Fibroblast of skin of left biceps (primary cell): ENCODE measurements at places on chromosomes 12 and 14.

GRCh38 chr12:6391013-6391412, 7.1 kb downstream of the LTBR start:
- no peak for DNase-seq

DNA sequence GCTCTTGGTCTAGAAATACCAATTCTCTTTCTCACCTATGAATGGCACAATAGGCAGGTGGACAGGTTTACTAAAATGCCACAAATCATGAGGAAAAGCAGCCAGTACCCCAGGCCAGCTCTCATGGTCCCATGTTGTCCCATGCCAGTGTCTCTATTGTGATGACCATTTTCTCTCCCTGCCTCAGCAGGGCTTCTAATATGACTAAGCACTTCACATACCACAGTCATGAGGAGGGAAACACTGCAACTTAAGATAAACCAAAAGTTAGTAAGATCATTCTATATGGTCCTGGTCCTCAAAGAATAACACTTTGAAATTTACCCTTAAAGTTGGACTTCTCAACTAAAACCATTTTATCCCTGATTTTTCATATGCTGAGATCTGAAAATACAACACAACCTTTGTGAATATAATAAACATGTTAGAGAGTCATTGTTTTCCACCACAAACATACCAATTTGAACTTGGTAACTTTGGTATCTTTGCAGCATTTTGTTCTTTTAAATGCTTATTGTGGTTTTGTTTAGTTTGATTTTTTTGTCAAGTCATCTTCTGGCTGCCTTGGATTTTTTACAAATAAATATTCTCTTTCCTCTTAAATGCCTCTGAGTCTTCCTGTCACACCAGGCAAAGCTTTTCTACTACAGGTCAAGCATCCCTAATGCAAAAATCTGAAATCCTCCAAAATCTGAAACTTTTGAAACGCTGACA, 3.6 kb downstream of the TTC5 start:
- DNase-seq, result no peak

DNA sequence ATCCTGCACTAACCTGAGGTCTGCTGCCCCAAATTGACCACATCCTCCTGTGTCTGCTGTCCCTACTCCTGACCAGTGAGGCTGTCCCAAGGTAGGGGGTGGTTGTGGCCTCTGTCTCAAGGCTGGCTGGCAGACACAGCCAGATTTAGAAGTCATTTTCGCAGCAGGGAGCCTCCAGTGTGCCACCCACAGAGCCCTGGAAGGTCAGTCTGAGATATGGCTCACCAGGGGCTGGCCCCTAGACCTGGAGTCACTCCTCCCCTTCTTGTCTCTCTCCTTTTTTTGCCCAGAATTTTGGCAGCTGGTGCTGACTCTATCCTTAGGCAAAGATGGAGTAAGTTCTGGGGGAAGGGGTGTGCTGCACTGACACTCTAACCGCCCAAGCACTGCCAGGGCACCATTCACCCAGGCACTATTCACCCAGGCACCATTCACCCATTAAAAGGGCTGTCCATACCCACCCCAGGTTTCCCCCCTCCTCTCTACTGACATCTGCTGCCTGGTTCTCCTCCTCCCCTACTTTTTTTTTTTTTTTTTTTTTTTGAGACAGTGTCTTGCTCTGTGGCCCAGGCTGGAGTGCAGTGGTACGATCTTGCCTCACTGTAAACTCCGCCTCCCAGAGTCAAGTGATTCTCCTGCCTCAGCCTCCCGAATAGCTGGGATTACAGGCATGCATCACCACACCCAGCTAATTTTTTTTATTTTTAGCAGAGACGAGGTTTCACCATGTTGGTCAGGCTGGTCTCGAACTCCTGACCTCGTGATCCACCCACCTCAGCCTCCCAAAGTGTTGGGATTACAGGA, 7.7 kb downstream of the DDN start:
- no peak for DNase-seq

GRCh38 chr14:24701062-24701461, 67.1 kb upstream of the GZMB start:
- no peak for DNase-seq

GRCh38 chr14:95221531-95221930, 64.2 kb upstream of the DICER1 start:
- no peak for DNase-seq

DNA sequence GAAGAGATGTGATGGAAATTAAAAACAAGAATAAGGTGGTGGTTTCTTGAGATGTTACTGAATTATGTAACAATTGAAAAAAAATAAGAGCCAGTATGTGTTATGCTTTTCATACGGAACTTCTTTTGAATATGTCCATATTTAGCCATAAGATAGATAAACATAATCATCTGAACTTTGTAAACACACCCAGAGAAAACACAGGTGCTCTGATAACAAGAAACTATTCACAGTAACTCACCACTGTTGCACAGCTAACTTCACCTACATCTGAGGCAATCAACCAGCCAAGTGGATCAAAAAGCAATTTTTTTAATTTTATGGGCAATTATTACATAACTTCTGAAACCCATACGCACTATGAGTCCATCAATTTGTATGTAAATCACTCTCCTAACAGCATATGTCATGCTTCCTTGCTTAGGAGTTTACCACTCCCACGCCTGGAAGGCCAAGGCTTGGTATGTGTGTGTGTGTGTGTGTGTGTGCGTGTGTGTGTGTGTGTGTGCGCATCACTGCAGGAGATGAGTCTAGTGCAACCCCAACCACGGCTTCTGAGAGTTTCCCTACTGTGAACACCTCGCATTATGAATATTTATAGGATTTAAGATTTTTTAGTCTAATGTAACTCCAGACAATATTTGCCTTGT, 443.4 kb downstream of the BCAT1 start:
- no peak for DNase-seq

DNA sequence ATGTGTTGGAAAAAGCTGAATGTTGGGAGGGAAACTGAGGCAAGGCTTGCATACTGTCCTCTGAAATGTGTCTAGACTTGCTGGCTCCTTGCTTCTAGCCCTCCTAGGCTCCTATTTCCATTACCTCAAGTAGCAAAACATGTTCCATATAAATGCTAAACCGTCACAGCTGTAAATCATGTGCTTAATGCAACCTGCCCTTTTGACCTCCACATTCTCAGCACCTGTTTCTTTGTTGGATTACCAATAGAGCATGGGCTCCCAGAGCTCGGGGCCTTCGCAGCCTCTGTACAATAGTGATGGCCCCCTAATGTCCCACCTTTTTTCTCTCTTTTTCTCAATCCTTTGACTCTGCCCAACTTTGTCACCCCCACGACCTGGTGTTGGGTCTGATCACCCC, 23.3 kb downstream of the RERGL start:
- no peak for DNase-seq

DNA sequence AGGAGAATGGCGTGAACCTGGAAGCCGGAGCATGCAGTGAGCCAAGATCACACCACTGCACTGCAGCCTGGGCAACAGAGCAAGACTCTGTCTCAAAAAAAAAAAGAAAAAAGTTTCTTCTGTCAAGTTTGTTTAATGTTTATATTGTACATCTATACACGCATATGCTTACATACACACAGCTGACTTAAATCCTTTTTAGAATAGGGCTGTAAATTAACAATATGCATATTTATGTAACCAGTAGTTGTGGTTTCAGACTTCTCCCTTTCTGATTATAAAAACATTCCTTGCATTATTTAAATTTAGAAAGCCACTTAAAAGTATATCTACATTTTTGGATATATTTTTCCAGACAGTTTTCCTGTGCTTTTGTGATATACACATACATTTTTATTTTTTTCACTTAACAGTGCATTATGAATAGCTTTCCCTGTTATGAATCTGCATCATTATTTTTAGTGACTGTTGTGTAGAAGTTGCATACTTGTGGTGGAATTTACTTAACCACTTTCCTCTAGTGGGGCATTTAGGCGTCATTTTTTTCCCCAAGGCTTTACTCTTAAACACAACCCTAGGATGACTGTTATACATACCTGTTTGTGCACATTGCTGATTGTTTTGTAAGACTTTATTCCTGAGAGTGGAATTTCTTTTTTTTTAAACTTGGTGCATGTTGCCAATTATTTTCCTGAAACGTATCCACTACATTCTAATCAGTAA, 29.4 kb downstream of the POLR3B start:
- DNase-seq, result peak; percentile 61

- peak; percentile 12 for DNase-seq
Measured at GRCh38 chr12:3252450-3252891, 175.3 kb downstream of the TSPAN9 start.

DNA sequence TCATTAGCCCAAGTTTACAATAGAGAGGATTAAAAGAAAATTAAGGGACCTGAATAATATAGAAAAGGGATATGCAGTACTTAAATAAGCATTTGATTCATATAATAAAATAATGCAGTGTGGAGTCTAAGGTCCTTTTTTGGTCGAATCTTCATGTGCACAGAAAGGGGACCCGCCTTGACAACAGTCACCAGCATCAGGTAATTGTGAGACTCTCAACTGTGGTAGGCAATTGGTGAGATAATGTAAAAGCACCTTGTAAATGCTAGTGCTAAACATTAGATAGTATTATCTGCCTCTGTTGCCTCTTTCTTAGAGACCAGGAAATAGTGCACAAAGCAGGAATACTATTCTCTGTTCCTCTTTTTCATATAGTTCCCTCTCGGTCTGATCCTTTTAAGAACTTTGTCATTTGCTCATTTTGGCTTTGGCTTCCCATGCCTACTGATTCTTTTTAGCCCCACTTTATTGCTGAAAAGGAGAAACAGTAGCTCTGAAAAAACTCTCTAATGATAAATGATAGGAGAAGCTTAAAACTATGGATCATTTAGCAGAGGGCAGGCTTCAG, 17.5 kb downstream of the CHPT1 start:
- DNase-seq, result no peak

DNA sequence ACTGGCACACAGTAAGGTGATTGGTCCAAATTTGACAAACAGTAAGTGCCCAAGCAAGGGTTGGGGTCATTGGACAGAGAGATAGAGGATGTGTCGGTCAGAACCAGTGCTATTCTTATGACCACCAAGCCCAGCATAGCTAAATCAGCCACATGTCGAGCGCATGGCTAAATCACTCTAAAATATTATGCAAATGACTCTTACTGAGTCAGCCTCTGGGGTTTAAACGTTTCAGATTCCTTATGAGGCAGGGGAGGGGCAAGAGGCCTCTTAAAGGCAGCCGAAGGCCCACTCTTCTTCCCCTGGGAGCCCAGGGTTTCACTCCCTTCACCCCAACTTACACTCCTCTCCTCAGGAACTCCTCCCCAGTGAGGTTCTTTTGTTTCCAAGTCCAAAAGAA, 603 bp upstream of the ENDOU start:
- DNase-seq, result peak; percentile 57

- DNase-seq, result peak; percentile 10
Measured at GRCh38 chr12:32264961-32265360, 134.4 kb upstream of the FGD4 start.

- DNase-seq, result no peak
Measured at GRCh38 chr14:49506650-49507049, 79.5 kb downstream of the RPS29 start.

GRCh38 chr14:21913759-21914158, 240.1 kb upstream of the OR4E1 start:
- DNase-seq, result no peak

GRCh38 chr14:60161196-60162107, 3.7 kb downstream of the DHRS7 start:
- no peak for DNase-seq

GRCh38 chr12:2300886-2301285, 248.1 kb downstream of the CACNA1C start:
- no peak for DNase-seq

DNA sequence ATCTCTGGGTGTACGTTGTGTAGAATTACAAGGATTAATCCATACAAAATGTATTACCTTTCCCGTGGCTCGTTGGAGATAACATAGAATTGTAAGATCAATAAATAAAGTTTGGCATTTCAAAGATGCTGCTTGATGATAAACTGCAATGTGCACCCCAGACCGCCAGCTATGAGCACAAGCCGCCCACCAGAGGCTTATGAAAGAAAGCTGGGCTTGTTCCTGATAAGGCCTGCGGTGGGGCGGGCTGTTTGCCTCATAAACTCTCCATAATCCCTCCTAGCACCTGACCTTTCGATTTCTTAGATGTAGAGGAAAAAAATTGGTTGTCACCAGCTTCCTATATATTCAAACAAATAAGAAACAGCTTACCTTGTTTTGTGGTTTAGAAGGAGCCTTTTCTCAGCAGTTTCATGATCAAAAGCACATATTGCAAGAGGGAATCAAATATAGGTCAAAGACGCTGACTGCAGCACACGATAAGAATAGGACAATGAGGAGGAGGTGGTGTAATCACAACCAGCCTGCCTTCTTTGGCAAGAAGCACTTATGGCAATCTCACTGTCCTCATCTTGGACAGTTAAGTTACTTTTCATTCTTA, 293.6 kb downstream of the RMST start:
- DNase-seq, result no peak
